ENCODE measurements at places on chromosomes 12 and 14.

GRCh38 chr12:20695232-20695631 lies at the start of gene SLCO1C1:
TSS of gene SLCO1C1 (plus strand) at chr12:20695332. CDS start at chr12:20699577, 4,245 bp downstream.
- DNase-seq = no peak

DNA sequence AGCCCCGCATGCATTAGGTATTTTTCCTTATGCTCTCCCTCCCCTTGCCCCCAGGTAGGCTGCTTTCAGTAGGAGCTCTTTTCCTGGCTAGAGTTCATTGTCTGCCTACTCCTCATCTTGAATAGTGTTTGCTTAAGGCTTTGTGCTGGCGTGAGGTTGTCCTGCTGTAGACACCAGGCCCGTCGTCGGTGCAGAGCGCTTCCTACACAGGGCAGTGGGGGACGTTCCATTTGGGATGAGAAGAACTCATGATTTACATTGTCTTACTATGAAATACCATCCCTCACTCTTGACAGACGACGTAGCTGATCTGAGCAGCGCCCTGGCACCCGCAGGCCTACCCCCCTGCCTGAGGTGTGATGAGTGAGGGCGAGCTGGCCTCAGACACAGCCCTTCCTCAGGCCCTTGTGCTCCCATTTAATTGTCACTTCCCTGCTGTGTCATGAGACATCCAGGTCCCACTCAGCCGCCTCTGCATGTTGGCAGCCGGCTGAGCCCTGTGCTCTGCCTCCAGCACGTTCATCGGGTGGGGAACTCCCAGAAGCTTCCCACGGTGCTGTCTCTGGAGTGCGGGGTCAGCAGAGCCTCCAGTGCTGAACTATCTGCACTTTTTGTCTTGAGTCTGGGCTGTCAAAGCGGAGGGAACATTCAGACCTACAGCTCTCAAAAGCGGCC lies 76.0 kb downstream of the WDR20 start:
- no peak for DNase-seq

GRCh38 chr14:99535448-99535847 lies 54.2 kb downstream of the CCNK start:
- DNase-seq = no peak

- DNase-seq = no peak
These were observed 1727.1 kb upstream of the SEL1L start for GRCh38 chr14:83260751-83261150.

- no peak for DNase-seq
These were observed 173.6 kb downstream of the PDZRN4 start for GRCh38 chr12:41361738-41362137.

- peak; percentile 97 for DNase-seq
These were observed 17.0 kb downstream of the RHOF start for GRCh38 chr12:121776190-121777098.

GRCh38 chr14:69335371-69335771 lies 62.7 kb downstream of the ERH start:
- no peak for DNase-seq

GRCh38 chr14:52596861-52597260 lies 44.2 kb downstream of the GPR137C start:
- DNase-seq = no peak

DNA sequence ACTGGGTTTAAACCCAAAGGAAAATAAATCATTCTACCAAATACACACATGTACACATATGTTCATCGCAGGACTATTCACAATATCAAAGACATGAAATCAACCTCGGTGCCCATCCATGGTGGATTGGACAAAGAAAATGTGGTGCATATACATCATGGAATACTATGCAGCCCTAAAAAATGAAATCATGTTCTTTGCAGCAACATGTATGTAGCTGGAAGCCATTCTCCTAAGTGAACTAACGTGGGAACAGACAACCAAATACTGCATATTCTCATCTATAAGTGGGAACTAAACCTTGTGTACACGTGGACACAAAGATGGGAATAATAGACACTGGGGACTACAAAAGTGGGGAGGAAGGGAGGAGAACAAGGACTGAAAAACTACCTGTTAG lies 96.6 kb downstream of the LMNTD1 start:
- DNase-seq = no peak

GRCh38 chr14:51093371-51094281 lies 1.3 kb downstream of the TRIM9 start:
- peak; percentile 16 for DNase-seq

GRCh38 chr14:99272899-99273765 lies 1.1 kb upstream of the BCL11B start:
- no peak for DNase-seq

- DNase-seq = no peak
These were observed at the start of gene PMEL for GRCh38 chr12:55965941-55966407. TSS of gene PMEL (minus strand) at chr12:55966042. CDS start at chr12:55966011, 31 bp downstream.

GRCh38 chr12:40152783-40153383 lies 47.0 kb upstream of the SLC2A13 start:
- DNase-seq = peak; percentile 36

DNA sequence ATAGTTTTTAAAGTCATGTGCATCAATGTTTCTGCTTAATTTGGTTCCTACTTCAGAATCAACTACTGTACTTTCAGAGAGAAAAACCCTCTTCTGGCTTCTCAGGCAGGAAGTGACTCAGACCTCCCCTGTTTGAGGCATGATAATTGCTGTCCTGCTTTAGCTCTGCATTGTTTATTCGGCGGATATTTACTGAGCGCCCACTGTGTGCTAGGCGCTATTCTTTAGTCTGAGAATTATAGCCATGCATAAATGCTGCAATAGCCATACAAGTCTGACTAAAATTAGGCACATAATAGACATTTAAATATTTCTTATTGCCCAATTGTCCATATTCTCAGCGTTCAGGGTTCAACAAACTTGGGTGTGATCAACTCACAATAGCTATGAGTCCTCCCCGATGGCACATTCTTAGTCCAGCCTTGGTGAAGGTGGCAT lies 6.1 kb upstream of the AMIGO2 start:
- peak; percentile 16 for DNase-seq

DNA sequence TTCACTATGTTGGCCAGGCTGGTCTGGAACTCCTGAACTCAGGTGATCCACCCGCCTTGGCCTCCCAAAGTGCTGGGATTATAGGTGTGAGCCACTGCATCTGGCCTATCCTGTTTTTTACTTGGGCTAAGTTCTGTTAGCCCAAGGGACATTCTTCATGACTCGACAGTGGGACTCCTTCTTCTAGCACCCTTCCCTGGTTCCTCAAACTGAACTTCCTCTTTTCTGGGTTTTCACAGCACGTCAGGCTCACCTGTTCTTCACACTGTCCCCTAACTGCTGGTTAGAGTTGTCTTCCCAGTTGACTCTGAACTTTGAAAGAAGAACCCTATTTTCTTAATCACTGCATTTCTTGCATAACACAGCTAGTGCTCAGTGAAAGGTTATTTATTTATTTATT lies 22.5 kb downstream of the CABP1 start:
- no peak for DNase-seq

All from T-helper 9 cell (primary cell).